ENCODE measurements at places on chromosomes 6 and 20.

DNA sequence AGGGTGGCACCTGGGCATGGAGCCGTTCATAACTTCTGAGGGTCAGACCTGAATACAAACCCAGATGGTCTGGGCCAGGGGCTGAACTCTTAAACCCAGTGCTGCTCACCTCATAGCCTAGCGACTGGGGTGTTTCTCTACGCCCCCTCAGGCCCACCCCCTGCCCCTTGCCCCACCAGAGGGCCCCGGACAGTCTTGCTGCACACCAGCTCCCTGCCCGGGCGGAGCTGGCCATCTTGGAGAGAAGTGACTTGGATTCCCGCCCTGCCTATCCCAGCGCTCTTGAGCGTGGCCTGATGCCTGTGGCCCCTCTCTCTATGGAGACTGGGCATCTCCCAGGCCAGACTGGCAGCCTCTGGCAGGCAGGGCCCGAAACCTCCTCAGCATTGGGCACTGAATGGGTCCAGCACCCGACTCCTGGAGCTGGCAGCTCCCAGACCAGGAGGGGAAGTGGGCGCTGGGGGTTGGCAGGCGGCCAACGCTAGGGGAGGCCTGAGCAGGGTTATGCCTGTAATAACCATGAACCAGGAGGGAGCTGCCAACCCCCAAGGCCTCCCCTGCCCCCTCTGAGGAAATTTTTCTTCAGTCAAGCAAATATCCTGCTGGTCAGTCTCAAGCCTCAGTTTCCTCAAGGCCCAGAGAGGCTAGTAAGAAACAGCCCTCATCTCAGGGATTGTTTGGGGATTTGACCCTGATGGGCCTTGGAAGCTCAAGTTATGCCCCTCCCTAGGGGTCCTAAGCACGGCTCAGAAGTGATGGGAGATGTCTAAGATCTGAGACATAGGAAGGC lies 169.5 kb downstream of the VEGFA start:
- DNase-seq = no peak

DNA sequence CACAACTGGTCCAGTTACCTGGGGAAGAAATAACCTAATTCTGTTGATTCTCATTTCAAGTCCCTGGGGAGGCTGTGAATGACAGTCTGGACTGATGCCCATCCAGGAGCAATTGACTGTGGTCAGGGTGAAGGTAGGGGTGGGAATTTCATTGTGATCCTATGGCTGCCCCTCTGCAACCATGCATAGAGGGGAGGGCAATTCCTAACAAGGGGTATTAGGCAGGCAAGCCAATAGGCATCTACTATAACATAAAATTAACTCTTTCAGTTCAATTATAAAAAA lies 44.0 kb upstream of the TRAM2 start:
- no peak for DNase-seq

DNA sequence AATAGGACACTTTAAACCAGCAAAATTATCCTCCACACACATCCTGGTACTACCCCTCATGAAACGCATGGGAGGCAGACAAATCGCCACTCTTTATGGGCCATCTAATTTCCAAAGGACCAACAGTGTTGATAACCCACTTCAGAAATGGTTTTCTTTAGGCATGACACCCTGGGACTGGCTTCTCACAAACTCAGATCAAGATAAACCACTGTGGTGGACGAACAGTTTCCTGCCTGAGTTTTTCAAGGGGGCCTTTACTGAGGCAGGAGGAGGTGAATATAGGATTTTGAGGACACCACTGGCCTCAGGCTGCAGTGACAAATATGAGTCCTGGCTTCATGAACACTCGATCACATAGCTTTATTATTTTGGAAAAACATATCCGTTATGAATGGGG lies 26.0 kb downstream of the TRAM2 start:
- DNase-seq = no peak

- DNase-seq = no peak
Measured at GRCh38 chr6:163348789-163349680, 65.5 kb upstream of the QKI start.

- no peak for DNase-seq
Measured at GRCh38 chr6:104537180-104537579, 322.5 kb downstream of the HACE1 start.

DNA sequence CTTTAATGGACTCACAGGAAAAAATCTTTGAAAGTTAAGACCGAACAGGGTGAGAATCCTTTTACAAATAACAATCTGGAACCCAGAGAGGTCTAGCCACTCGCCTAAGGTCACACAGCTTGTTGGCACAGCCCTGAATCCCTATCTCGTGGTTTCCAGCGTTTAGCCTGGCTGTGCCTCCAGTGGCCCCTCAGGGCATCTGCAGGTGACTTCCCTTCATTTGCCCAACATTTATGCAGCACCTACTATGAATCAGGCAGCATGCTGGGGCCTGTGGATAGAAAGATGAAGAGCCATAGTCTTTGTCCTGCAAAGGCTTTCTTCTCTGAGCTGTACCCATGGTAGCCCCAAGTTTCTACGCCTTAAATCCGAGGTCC lies 2.6 kb upstream of the NR2E1 start:
- DNase-seq = no peak

GRCh38 chr6:167148021-167148420 lies 9.8 kb downstream of the GPR31 start:
- no peak for DNase-seq

- no peak for DNase-seq
Measured at GRCh38 chr6:150212778-150213177, 69.9 kb downstream of the PPP1R14C start.

GRCh38 chr6:13733178-13733887 lies 21.7 kb upstream of the RANBP9 start:
- DNase-seq = no peak

DNA sequence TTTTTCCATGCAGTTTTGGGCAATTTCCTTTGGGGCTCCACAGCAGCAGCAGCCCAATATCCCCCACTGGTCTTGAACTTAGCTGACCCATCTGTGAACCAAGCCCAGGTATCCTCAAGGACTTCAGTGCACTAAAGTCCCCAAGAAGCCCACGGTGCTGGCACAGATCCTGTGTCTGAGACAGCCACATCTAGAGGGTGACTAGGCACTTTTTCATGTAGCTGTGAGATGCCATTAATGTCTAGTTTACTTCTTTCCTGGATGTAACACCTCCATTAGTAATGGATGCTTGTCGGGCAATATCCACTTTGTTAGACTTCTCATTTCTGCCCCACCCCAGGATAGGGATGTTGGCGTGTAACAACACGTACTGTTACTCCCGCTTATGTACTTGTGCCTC lies 176.2 kb upstream of the PROKR2 start:
- DNase-seq = no peak

DNA sequence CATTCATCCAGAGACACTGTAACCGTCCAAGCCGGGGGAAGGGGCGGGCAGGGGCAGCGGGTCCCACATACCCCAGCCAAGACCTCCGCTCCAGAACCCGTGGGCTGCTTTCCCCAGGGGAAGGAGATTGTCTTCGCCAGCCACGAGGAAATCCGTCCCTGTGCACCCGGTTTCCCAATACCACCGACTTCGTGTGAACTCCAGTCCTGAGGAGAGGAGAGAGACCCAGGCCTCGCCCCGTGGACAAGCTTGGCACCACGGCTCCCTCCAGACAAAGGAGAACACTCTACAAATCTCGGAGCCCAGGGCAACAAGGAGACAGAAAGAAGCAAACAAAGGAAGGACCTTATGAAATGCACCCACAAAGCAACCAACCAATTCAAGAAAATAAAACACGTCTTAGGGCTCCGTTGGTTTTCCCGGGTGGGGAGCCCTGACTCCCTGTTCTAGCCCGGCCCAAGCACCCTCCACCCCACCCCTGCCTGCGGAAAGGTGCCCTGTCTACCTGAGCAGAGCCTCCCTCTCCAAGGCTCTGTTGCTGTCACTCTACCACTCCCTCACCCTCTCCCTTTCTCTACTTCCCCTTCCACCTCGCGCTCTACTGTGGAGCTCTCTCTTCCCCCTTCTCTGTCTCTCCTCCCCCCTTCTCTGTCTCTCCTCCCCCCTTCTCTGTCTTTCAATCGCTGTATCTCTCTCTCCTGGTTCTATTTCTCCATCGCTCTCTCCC lies 1382.8 kb upstream of the DEFB115 start:
- no peak for DNase-seq

DNA sequence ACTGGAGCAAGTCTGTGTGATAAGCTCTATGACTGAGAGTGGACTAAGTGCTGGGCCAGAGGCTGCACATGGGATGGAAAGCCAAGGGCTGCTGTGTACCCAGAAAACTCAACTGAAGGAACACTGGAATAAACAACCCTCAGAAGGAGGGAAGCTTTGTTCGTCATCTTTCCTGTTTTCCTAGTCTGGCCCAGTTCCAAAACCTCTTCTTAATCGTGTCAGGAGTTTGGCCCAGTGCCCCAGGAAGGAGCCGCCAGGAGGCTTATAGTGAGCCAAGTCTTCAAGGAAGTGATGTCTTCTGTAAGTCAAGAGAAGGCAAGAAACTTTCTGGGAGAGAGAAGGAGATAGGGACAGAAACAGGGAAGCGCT lies 23.3 kb upstream of the TOP1 start:
- DNase-seq = no peak

DNA sequence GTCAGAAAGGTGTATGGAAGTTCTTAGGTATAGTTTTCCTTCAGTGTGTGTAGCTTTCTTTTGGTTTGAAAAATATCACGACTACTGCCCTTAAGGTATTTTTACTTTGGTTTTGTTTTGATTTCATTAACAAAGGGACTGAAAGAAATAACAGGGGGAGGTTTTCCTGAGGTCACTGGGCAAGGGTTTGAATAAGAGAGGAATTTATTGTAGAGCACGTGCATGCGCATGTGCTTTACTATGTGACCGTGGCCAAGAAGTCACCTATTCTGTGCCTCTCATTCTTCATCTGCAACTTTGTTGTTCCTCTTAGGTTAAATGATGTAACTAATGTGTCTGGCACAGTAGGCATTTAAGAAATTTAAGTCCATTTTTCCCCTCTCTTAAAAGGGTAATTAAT lies 4.1 kb upstream of the MAN1A1 start:
- DNase-seq = no peak

- DNase-seq = no peak
Measured at GRCh38 chr20:61434341-61434781, 182.3 kb downstream of the CDH4 start.

DNA sequence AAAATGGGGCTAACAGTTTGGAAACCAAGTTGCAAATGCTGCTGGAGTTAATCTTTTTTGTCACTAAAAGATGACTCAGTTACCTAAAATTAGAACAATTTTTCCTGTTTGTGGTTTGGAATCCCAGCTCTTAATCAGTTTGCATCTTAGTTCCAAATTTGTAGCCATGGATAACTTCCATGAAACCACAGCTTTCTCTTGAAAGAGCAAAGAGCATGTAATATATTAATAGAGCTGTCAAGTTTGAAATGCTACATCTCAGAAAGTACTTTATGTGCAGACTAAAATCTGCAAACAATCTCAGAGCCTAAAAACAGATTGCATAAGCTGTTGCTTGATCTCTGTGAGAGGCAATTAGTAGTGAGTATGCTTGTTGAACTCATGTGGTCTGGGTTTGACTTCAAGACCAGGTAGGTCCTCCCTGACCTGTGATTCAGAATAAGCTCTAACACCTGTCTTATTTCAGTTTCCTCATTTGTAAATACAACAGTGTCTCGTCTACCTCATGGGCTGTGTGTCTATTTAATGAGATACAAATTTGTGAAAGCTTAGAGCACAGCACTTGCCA lies 23.5 kb downstream of the DHX35 start:
- DNase-seq = no peak

GRCh38 chr6:165594584-165595333 lies 68.3 kb downstream of the PDE10A start:
- no peak for DNase-seq

GRCh38 chr6:5785249-5785648 lies 221.5 kb downstream of the NRN1 start:
- DNase-seq = no peak

DNA sequence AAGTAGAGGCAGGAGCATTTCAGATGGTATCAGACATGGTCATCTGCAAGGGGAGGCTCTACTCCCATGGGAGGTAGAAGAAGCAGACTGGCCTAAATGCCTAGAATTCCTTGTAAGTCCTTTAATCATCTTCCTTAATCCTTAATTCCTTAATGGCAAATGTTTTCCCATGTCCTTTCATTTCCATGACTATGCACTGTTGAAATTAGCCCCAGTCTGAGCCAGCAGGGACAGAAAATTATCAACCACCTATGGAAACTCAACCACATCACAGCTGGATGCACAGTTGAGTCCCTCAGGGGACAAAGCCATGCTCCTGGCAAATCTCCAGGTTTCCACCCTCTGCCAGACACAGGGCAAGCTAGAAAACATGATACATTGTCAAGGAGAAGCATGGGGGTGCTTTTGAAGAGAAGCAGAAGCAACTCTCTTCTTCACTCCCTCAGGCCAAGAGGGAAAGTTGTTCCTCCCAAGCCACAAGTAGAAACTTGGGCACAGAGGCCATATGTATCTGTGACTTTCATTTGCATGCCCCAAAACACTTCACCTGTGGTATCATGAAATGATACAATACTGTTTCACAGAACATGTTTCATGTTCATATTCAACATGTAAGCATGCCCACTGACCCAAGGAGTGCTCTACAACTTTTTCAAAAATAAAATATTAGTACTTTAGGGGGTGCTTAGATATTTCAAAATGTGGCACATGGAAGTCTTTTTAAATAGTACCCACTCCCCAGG lies 683.6 kb downstream of the KIF16B start:
- no peak for DNase-seq

GRCh38 chr20:47735412-47736400 lies 49.6 kb downstream of the SULF2 start:
- no peak for DNase-seq

Measured in stimulated activated CD4-positive, alpha-beta T cell treated with anti-CD3 and anti-CD28 coated beads, Interleukin-2, amount 100 ng/mL, for 4 hours (primary cell).